ENCODE measurements at places on chromosomes 4 and X. TPM values are rescaled to one million over a fixed set of nuclear protein-coding genes. Genes with fewer than 3 reads are reported as not detected.

FGF13 gene
- total RNA-seq: 2.5 TPM

DDX60 gene
- total RNA-seq: 21.6 TPM

DNA sequence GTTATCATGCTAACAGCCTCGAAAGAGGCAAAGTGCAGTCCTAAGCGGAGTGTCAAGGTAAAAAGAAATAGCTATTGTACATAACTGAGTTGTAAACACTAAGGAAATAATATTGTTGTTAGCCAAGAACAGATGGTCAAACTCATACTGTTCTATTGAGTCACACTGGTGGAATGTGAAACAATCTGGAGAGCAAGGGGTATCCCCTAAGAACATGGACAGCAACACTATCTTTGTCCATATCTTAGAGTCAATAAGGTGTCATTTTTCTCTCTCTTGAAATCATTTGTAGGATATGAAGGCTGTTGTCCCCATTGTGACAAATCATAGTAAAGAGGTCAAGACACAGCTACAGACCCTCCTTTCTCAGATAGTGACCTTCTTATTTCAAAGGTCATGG, 4.5 kb upstream of the PDGFC start:
- DNase-seq: no peak

GRCh38 chr4:77120886-77121508, 36.0 kb upstream of the CCNG2 start:
- DNase-seq: no peak

DNA sequence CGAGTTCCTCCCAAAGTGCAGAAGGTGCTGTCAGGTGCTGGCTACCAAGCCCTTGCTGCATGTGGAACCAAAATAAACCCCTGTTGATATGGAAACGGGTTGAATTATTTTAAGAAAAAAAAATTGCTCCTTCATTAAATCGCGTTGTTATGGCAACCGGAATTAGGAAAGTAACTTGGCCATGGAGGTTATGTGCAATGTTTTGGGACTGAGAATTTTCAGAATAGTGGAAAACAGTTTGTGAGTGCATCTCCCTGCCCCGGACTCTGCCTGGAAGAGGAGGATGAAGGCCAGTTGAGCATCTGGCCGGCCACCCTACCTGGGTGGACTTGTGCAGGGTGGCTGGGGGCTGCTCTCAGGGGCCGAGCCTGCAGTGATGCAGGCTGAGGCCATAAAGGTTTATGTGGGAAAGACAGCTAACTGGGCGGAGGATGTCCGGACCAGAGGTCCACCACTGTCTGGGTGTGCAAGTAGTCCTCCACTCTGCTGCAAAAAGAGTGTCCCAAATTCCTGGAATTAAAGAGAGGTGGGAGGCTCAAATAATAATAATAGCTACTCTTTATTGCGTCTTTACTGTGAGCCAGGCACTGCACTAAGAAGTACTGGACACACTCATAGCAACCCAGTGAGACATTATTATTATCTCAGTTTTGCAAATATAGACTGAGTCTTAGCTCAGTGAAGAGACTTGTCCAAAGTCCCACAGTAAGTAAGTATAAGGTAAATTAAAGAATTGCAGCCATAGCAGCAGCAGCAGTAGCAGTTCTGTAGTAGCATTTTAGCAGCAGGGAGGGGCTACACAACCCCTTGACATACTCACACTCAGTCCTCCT, 20.6 kb downstream of the RTL5 start:
- no peak for DNase-seq

DNA sequence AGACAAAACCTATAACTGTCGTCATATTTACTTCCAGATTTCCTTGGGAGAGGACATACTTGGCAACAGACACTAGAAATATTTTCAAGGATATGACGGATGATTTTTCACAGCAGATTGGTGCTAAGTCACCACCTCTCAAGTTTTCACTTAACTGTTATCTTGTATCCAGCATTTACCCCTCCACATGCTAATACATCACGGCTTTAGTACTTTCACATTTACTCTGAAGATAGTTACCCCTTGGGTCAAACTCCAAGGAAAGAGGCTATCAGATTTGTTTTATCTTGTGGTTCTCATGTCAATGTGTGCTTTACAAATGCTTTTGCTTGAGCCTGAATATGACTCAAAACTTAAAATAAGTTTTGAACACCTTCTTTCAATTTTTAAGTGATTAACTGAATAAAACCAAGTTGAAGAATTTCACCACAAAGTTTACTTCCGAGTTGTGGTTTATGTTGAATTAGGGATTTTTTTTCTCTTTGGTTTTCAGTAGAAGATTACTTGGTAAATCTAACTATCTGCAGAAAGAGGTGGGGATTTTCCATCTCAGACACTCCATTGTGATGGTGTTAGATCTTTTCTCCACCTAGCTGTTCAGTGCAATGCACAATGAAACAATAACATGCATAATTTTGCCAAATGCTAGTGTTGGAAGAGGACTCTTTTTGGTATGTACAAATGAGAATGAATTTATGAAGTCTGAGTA, 75.4 kb upstream of the FAT1 start:
- DNase-seq: no peak
